ENCODE measurements at places on chromosomes 2 and 18.

GRCh38 chr2:104871649-104871971 is 17.7 kb downstream of the POU3F3 start:
- DNase-seq, result no peak

- DNase-seq, result peak; percentile 23
Observed at GRCh38 chr2:134181219-134181618, 72.7 kb upstream of the MGAT5 start.

GRCh38 chr2:189218236-189218635 is 38.7 kb upstream of the COL5A2 start:
- no peak for DNase-seq

GRCh38 chr18:8299054-8299980 is 309.9 kb upstream of the RAB12 start:
- no peak for DNase-seq

- no peak for DNase-seq
Observed at GRCh38 chr2:121872651-121873050, 117.2 kb downstream of the TSN start.

GRCh38 chr2:14127765-14128164 is 504.8 kb upstream of the LRATD1 start:
- DNase-seq, result no peak

- DNase-seq, result no peak
Observed at GRCh38 chr2:226118471-226119429, 680.9 kb downstream of the IRS1 start.

DNA sequence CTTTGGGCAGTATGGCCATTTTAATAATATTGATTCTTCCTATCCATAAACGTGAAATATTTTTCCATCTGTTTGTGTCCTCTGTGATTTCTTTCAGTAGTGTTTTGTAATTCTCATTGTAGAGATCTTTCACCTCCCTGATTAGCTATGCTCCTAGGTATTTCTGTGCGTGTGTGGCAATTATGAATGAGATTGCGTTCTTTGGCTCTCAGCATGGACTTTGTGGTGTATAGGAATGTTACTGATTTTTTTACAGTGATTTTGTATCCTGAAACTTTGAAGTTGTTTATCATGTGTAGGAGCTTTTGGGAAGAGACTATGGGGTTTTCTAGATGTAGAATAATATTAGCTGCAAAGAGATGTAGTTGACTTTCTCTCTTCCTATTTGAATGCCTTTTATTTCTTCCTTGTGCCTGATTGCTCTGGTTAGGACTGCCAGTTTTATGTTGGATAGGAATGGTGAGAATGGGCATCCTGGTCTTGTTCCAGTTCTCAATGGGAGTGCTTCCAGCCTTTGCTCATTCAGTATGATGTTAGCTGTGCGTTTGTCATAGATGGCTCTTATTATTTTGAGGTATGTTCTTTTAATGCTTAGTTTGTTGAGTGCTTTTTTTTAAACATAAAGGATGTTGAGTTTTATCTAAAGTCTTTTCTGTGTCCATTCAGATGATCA is 27.0 kb upstream of the THUMPD2 start:
- no peak for DNase-seq

DNA sequence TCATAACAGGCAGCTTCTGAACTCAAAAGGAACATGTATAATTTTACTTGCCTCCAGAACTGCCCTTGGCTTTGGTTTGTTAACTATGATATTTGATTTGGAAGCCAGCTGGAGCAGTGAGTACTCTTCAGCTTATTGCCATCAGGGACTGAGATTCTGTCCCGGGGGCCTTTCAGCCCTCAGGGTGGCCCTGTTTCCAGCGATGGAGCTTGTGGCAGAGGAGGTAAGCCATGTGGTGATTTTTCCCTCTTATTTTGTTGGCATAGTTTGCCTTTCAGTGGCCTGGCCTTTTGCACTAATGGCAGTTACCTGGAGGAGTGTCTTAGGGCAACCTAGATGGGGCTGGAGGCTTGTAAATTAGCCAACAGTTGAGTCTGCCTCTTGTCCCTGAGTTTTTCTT is 1955.0 kb upstream of the LRRTM1 start:
- no peak for DNase-seq
